Left renal pelvis (tissue), 4 donors: ENCODE measurements at places on chromosomes 12 and 14. TPM values are rescaled to one million over a fixed set of nuclear protein-coding genes. Genes with fewer than 3 reads are reported as not detected.

Gene RNASE3
- 0.85 TPM for polyA plus RNA-seq

Gene IFNG
- polyA plus RNA-seq: not detected

Gene PIANP
- polyA plus RNA-seq: 16.3 TPM

- DNase-seq: no peak
Measured at GRCh38 chr12:53560351-53560750, 53.1 kb upstream of the NPFF start.

GRCh38 chr12:70443062-70443673, 77.1 kb downstream of the KCNMB4 start:
- DNase-seq: no peak
